ENCODE measurements at places on chromosomes 16 and 17.
A peak's percentile ranks its signal among the peaks of the same experiment; 100 is the strongest.

DNA sequence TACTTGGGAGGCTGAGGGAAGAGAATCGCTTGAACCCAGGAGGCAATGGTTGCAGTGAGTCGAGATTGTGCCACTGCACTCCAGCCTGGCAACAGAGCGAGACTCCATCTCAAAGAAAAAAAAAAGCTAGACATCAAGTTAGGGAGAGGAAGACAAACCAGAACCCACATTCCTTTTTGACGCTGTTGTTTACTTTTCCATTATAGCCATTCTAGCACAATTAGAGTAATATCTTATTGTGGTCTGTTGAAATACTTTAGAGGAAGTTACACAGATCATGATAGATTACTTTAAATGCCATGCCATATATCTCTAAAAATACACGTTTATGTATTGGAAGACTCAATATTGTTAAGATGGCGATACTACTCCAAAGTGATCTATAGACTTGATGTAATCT lies 16.5 kb upstream of the ABCC1 start:
- no peak for DNase-seq

DNA sequence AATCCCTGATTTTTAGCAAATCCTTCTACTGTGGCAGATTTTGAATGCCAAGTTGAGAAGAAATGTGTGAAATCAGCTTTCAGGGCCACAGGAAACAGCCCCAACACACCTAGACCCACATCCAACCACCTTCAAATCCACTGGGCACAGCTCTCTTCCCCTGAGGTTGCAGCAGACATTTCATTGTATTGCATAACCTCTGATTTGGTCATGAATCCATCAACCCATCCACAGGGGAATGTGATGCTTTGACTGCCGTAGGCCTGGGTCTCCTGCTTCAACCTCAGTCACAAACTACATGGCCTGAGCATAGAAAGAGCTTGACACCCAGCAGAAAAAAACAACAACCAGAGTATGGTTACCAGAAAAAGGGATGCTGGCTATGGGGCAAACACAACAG lies 145.6 kb downstream of the GSG1L start:
- DNase-seq, result no peak

DNA sequence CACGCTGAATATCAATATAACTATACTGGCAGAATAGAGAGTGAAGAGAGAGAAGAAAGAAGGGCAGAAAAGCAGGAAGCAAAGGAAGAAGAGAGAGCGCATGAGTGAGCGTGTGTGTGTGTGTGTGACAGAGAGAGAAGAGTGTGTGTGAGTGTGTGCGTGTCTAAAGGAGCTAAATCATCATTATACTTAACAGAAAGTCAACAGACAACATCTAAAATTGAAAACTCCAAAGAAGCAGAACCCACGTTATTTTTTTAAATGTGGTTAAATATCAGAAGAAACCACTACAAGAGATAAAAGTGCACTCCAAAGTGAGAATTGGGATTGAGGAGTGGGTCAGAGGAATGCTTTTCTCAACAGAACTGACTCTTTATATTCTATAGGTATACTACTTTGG lies 77.2 kb downstream of the BRIP1 start:
- DNase-seq, result no peak

DNA sequence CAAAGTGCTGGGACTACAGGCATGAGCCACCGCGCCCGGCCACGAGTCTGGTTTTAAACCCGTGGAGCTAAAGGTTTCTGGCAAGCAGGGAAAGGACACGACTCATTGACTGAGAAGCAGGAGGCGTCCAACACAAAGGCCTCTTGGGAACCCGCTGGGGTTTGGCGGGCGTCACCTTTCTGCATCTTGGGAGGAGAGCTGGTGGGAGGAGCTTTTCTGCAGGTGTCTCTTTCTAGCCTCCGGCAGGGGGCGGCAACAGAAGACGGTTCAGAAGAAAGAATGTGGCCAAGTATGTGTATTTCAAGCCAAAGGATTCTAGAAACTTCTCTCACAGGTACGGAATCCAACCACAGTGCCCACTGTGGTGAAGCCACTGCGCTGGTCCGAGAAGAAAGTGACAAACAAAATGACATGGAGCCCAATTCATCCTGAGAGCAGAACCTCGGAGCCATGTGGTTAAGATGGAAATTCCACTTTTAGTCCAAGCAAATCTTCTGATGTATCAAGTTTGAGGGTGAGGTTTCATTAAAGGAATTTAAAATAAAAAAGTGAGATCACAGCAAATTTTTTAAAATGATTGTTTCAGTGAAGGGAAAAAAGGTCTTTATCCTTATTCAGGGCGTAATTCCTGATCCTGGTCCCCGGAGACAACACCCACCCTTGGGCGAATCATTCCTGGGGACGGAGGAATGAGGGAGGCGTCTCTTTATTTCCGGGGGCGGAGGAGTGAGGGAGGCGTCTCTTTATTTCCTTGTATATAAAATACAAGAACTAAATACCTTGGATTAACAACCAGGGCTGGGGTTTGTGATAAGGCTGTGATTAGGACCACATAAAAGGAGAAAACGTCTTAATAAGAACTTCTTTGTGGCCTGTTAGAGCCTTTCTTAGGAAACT lies 97.6 kb downstream of the MRM3 start:
- DNase-seq, result peak; percentile 78

- peak; percentile 53 for DNase-seq
Observed at GRCh38 chr17:64097196-64097936, 32.6 kb downstream of the ERN1 start.

- DNase-seq, result no peak
Observed at GRCh38 chr17:79803997-79804855, 7.3 kb upstream of the CBX8 start.

- no peak for DNase-seq
Observed at GRCh38 chr16:73711406-73712080, 585.1 kb upstream of the PSMD7 start.

- no peak for DNase-seq
Observed at GRCh38 chr17:77441130-77441920, 300.6 kb downstream of the SEC14L1 start.

DNA sequence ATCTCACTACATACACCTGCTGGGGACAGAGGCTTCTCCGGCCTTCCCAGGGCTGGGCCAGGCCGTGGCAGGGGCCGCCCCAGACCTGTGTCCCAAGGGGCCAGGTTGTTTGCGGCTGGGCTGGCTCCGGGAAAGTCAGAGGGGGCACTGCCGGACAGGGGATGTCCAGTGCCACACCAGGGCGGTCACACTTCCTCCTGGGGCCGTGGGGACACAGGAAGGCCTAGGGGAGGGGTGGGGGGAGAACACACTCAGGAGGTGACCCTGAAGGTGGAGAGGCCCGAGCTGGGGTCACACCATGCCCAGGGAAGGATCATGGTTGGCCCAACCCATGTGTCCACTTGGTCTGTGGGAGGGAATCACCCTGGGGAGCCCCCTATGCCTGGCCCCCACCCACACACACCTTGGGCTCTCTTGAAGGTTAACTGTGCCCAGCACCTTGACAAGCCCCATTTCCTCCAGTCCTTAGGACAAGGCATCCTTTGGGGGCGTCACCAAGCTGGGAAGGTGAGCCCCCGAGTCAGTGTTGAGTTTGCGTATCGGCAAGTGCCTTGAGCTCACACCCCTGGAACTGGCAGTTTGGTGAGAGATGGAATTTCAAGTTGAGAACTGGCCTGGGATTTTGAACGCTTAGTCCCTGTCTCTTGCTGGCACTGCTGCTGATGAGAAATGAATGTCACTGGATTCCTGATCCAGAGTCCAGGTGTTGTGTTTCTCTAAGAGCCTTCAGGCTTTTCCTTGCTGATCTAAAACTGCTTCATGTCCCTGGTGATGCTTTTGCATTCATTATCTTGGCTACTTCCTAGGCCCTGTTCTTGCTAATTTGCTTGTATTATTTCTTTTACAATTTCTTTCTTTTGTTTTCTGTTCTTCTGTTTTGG lies 7.7 kb upstream of the ACTG1 start:
- DNase-seq, result no peak

DNA sequence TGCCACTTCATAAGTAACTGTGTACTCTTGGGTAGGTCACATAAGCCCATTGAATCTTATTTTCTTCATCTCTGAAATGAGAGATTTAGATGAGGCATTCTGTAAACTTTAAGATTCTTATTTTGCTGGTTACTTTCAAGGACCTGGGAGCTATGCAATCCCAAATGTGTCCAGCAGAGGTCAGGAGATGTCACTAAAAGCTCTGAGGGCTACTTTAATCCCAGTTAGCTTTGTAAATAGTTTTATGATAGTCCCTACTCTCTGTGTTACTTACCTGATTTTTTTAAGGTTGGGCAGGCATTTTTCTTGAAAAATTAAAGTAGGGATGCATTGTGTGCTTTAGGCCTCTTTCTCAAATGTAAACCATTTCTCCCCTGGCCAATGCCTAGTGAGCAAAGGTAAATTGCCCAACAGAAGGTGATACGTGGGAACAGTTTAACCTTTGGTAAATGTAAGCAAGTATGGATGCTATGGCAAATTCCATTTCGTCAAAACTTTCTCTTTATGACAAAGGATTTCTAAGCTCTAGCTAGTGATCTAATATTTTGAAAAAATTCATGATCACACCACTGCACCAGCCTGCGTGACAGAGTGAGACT lies 57.1 kb upstream of the WSB1 start:
- DNase-seq, result peak; percentile 73

- no peak for DNase-seq
Observed at GRCh38 chr16:71896764-71897368, 1.5 kb downstream of the IST1 start.

GRCh38 chr17:47063475-47063874 lies 84.4 kb upstream of the RPRML start:
- no peak for DNase-seq

DNA sequence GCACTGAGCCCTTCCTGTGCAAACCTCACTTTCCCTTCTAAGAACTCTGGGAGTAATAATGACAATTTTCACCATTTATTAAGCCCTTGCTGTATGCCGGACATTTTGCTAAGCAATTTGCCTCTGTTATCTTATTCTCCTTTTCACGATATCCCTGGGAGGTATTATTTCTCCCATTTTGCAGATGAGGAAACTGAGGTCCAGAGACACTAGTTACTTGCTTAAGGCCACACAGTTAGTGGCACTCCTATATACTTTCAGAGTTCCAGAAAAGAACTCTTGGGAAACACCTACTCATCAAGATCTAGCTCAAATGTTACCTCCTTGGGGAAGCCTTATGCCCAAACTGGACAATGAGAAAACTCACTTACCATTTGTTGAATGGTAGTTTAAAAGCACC lies 4.8 kb upstream of the USP10 start:
- no peak for DNase-seq

GRCh38 chr17:2050300-2051060 lies 4.4 kb upstream of the HIC1 start:
- DNase-seq, result peak; percentile 53

DNA sequence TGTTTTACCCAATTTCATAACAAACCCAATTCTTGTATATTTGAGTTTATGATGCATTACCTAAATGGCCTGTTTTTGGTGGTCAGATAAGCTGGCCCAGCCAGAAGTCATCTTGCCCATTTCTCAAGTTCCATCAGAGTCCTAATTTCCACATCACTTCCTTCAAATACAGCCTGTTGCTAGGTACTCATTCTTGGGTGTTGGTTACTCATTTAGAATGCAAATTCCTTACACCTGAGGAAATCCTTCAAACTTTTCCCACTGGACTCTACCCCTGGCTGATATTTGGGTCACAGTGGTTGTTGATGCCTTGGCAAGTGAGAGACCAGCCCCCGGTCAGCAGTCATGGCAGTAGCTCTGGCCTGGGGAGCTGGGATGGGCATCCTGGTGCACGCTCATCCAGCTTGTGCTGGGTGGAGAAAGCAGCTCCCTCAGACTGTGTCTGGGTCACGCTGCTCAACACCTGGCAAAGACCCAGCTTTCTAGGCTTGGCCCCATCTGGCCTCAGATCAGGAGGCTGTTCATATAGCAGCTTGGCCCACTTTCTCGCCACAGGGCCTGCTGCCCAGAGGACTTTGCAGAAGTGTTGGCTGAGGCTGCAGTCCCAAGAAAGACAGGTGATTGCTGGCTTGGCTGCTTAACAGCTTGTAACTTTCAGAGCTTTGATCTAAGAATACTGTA lies 25.8 kb downstream of the WSB1 start:
- peak; percentile 16 for DNase-seq

GRCh38 chr16:1429012-1429411 lies 1.9 kb upstream of the PERCC1 start:
- DNase-seq, result no peak

GRCh38 chr17:62673614-62674362 lies 46.3 kb downstream of the MRC2 start:
- DNase-seq, result no peak

GRCh38 chr17:58753026-58753425 lies 2.6 kb upstream of the PPM1E start:
- DNase-seq, result no peak

- no peak for DNase-seq
Observed at GRCh38 chr17:3959921-3960601, 4.2 kb downstream of the ATP2A3 start.

GRCh38 chr17:27310565-27311110 lies 16.7 kb downstream of the WSB1 start:
- DNase-seq, result no peak

DNA sequence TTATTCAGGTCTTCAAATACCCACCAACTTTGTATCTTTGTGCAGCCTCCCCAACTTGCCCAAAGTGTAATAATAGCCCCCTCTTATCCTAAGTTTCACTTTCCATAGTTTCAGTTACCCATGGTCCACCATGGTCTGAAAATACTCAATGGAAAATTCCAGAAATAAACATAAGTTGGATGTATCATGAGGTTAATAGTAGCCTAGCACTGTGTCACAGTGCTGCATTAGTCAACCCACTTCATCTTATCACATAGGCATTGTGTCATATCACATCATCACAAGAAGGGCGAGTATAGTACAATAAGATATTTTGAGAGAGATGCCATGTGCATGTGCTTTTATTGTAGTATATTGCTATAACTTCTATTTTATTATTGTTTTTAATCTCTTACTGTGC lies 21.9 kb downstream of the OMG start:
- no peak for DNase-seq
